MCF 10A (cell line): ENCODE measurements at places on chromosomes 5 and 9. TPM values are rescaled to one million over a fixed set of nuclear protein-coding genes. Genes with fewer than 3 reads are reported as not detected.

DNA sequence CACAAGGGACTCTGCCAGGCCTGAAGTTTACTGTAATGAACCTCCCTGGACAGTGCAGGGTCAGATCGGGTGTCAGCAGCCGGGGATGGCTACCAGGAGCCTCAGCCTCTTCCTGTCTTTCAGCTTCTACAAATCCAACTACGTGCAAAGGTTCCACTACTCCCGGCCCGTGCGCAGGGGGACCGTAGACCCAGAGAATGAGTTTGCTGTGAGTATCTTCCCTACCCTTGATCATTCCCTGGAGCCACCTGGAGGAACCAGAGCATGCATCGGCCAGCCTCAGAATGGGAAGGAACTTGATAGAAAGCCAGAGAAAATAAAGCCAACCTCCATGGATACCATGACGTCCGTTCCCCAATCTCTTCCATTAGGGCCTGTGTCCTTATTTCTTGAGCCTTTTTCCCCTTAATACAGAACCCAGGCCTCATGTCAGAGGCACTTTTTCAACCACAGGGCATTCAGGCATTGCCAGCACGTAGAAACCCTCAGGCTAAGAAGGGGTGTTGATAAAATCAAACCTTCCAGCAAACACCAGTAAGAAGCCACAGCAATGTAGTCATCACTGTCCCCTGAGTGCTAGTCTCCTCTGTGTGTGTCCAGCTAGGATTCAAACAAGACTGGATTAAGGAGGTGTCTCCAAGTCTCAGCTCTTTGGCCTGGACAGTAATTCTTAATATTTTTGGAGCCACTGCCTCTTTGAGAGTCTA, 49.0 kb upstream of the FOXI1 start:
- H3K4me1 ChIP-seq, result no peaks in the 10 kb centered on the region
- H3K27ac ChIP-seq, result no peak overlapping the region
- H3K36me3 ChIP-seq, result no peaks in the 10 kb centered on the region
- no peak overlapping the region for H3K4me3 ChIP-seq

SLC34A3 gene
- not detected in 2 replicates for total RNA-seq

HEMGN gene
- total RNA-seq, result not detected in 2 replicates

DNA sequence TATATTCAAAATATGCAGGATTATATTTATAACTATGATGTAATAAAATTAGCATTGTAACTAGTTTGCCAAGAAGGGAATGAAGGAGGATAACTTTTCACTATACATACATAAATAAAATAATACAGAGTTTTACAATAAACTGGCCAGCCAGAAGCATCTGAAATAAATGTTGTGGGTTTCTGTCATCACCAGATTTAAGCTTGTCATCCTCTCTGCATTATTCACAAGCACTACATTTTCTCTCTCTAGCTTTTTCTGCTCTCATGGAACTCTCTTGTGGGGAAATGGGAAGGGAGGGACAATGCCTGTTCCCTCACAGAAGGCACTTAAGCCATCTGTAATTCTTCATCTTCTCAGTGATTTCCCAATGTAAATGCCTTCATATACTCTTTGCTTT, 626.8 kb downstream of the SEMA5A start:
- no peak for DNase-seq
- no peak overlapping the region for H3K27ac ChIP-seq
- H3K4me1 ChIP-seq, result no peaks in the 10 kb centered on the region
- H3K27me3 ChIP-seq, result no peaks in the 10 kb centered on the region

NR5A1 gene
- total RNA-seq, result not detected in 2 replicates

DNA sequence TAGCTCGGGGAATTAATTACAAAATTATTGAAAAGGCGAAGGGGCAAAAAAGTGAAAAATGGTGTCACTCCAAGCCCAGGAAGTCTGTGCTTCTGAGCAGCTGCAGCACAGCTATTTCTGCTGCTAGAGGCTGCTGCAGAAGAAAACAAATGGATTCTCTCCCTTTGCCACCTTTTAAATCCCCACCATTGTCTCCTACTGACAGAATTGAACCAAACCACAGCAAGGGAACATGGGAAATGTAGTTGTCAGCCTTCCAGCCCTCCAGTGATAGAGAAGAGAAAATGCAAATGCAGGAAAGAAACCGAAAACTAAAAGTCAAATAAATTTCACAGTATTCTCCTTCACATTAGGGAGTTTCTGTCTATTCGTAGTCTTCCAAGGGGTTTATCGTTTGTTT, 33.4 kb upstream of the CDC42SE2 start:
- H3K4me1 ChIP-seq, result no peaks in the 10 kb centered on the region
- DNase-seq, result no peak
- H3K27ac ChIP-seq, result no peak overlapping the region
- H3K27me3 ChIP-seq, result no peaks in the 10 kb centered on the region
- no peak overlapping the region for H3K4me3 ChIP-seq

DND1 gene
- 4.3 and 5.1 TPM in 2 replicates for total RNA-seq

DNA sequence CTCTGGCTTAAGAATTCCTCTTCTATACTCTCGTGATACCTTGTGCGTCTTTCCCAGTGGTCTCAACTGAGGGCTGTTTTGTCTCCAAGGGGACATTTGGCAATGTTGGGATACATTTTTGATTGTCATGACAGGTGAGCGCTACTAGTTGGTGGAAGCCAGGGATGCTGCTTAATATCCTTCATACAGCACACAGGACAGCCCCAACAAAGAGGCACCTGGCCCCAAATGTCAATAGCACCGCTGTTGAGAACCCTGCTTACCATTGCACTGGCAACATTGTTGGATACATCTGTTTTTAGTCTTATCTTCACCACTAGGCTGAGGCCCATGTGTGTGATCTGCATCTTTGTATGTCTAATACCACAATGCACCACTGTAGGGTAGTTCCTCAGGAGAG, 114.1 kb downstream of the C9orf152 start:
- H3K27me3 ChIP-seq, result no peaks in the 10 kb centered on the region
- H3K4me3 ChIP-seq, result no peak overlapping the region
- H3K36me3 ChIP-seq, result peaks cover 5% of the 10 kb centered on the region
- peaks cover 42% of the 10 kb centered on the region for H3K4me1 ChIP-seq
- no peak for DNase-seq

GRCh38 chr5:135136546-135136945, 102.5 kb upstream of the PITX1 start:
- H3K4me3 ChIP-seq, result no peak overlapping the region
- no peaks in the 10 kb centered on the region for H3K27me3 ChIP-seq
- peaks cover 80% of the 10 kb centered on the region for H3K4me1 ChIP-seq
- peak overlapping the region; percentile 51 for H3K27ac ChIP-seq
- no peaks in the 10 kb centered on the region for H3K36me3 ChIP-seq

DNA sequence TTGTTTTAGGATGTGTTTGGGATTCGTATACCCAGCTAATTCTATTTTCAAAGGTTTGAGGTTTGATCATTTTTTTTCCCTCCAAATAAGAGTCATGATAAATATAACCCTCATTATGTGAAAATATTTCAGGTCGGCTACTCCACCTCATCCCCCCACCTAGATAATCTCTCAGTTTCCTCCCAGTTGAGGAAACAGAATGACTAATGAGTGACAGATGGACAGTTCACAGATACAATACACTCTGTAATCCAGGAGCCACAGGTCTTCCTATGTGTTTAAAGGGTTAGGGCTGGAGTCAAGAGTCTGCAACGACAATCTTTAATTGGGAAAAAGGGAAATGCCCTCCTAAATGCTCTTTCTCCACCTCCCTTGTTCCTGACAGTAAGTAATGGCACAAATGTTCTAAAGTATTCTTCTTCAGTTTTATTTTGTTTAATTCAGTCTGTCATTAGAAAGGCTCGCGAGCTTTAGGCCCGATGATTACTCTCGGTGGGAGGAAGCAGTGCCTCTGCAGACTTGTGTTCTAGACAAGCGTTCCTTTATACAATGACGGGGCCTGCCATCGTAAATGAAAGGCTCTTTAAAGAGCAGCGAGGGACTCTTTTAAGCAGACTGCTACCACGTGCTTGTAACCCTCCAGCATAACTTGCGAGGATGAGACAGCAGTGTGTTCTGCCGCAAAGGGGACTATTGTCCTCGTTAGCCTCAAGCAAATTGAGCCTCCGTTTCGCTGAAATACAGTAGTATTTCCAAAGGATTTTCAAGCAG, 69.0 kb downstream of the MEF2C start:
- H3K4me3 ChIP-seq, result no peak overlapping the region
- H3K27me3 ChIP-seq, result peaks cover 96% of the 10 kb centered on the region
- H3K27ac ChIP-seq, result no peak overlapping the region

PDE6A gene
- 0.22 and 0.42 TPM in 2 replicates for total RNA-seq

- peaks cover 8% of the 10 kb centered on the region for H3K4me1 ChIP-seq
- no peak overlapping the region for H3K4me3 ChIP-seq
- H3K36me3 ChIP-seq, result no peaks in the 10 kb centered on the region
- no peaks in the 10 kb centered on the region for H3K27me3 ChIP-seq
- DNase-seq, result no peak
Observed at GRCh38 chr5:141870228-141870627, 8.0 kb downstream of the PCDH1 start.

DNA sequence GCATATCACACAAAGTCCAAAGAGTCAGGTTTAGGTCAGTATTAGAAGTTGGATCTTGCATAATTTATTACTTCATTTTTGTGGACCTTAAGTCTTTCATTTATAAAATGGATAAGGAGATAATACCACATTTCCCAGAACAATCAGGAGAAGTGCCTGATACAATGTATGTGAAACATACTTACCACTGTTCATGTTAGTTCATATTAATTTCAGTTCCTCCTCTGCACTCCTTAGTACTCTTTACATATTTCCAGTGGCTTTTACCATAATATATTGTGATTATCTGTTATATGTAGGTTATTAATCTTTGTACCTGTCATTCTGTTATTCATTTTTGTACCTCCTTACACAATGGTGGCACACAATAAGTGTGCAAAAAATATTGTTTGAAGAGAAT, 214.4 kb downstream of the ARL15 start:
- H3K27ac ChIP-seq, result no peak overlapping the region
- DNase-seq, result no peak
- no peak overlapping the region for H3K4me3 ChIP-seq
- no peaks in the 10 kb centered on the region for H3K27me3 ChIP-seq
- no peaks in the 10 kb centered on the region for H3K36me3 ChIP-seq

SPATA31C2 gene
- total RNA-seq, result not detected in 2 replicates

NUTM2G gene
- total RNA-seq, result not detected in 2 replicates

DNA sequence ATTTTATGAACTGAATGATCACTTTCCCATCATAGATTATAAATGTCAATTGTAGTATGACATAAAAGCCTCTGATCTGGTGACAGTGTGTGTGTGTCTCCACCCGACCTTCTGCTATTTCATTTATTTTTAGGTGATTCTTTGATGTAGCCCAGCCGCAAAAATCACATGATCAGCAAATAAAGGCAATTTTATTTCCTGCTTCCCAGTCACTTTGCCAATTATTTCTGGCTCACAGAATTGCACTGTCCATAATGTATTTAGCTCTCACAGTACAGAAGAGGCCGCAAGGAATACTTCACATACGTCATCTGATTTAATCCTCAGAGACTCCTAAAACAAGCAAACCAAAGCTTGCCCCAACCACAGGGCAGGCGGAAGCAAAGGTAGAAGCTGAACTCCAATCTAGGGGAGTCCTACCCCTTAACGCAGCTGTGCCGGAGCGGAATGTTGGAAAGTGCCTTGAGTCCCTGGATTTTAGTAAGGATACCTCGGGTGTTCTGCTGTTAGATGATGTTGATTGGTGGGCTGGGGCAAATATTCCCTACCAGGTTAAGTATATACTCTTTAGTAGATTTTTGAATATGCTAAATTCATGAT, 384.0 kb upstream of the IRX4 start:
- H3K27me3 ChIP-seq, result peaks cover 23% of the 10 kb centered on the region
- no peak overlapping the region for H3K4me3 ChIP-seq
- H3K36me3 ChIP-seq, result no peaks in the 10 kb centered on the region
- DNase-seq, result no peak

GRCh38 chr5:107446972-107447371, 223.8 kb downstream of the EFNA5 start:
- no peaks in the 10 kb centered on the region for H3K27me3 ChIP-seq
- H3K27ac ChIP-seq, result no peak overlapping the region
- H3K4me3 ChIP-seq, result no peak overlapping the region
- DNase-seq, result no peak

B4GALT7 gene
- total RNA-seq, result 37.9 and 38.8 TPM in 2 replicates

TMEM174 gene
- not detected in 2 replicates for total RNA-seq

DNAH5 gene
- 0.05 and 0.07 TPM in 2 replicates for total RNA-seq

CORO2A gene
- 3.4 and 3.9 TPM in 2 replicates for total RNA-seq

- no peaks in the 10 kb centered on the region for H3K27me3 ChIP-seq
- peaks cover 49% of the 10 kb centered on the region for H3K4me1 ChIP-seq
- peak; percentile 5 for DNase-seq
- peak overlapping the region; percentile 19 for H3K4me3 ChIP-seq
- H3K36me3 ChIP-seq, result peaks cover 16% of the 10 kb centered on the region
Observed at GRCh38 chr9:33297432-33297831, 7.1 kb downstream of the NFX1 start.

DNA sequence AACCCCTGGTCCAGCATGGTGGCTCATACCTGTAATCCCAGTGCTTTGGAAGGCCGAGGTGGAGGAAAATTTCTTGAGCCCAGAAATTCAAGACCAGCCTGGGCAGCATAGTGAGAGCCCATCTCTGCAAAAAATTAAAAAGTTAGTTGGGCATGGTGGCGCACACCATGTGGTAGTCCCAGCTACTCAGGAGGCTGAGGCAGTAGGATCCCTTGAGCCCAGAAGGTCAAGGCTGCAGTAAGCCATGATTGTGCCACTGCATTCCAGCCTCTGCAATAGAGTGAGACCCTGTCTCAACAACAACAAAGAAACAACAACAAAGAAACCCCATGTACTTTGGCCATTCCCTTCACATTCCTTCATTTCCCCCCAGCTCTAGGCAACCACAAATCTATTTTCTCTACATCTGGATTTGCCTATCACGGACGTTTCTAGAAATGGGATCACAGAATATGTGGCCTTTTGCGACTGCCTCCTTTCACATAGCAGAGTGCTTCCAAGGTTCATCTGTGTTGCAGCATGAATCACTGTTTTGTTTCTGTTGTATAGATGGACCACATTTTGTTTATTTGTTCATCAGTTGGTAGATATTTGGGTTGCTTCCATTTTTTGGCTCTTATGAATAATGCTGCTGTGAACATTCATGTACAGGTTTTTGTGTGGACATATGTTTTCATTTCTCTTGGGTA, 17.9 kb downstream of the MIGA2 start:
- DNase-seq, result no peak
- no peak overlapping the region for H3K4me3 ChIP-seq
- no peaks in the 10 kb centered on the region for H3K27me3 ChIP-seq
- peaks cover 58% of the 10 kb centered on the region for H3K36me3 ChIP-seq
- peaks cover 6% of the 10 kb centered on the region for H3K4me1 ChIP-seq

HAVCR2 gene
- 0.17 TPM in 1 of 2 replicates, not detected in the other for total RNA-seq

- no peak overlapping the region for H3K4me3 ChIP-seq
- no peaks in the 10 kb centered on the region for H3K27me3 ChIP-seq
- H3K4me1 ChIP-seq, result peaks cover 6% of the 10 kb centered on the region
- DNase-seq, result no peak
- no peak overlapping the region for H3K27ac ChIP-seq
Observed at GRCh38 chr5:54320256-54320655, 9.9 kb upstream of the ARL15 start.

DNA sequence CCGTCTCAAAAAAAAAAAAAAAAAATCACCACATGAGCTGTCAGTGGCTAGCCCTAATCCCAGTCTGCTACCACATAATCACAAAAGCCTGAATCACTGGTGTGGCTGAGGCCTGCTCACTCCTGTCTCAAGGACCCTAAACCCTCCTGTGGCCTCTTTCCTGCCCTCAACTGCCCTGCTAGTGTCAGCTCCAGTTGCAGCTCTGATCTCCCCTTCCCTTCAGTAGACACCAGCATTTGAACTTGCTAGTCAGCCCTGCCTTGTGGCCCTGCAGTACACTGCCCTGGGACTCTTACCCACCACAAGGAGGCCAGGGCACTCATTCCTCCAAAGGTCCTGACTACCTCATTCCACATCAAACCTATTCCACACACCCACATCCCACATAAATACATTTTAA, 9.5 kb upstream of the P4HA2 start:
- no peak overlapping the region for H3K27ac ChIP-seq
- H3K4me3 ChIP-seq, result no peak overlapping the region
- no peaks in the 10 kb centered on the region for H3K27me3 ChIP-seq
